ENCODE measurements at places on chromosomes 2 and 18.

- no peak for DNase-seq
Measured at GRCh38 chr2:101613056-101613704, 84.3 kb upstream of the MAP4K4 start.

GRCh38 chr2:30404319-30405259 is 42.5 kb upstream of the LCLAT1 start:
- no peak for DNase-seq

- no peak for DNase-seq
Measured at GRCh38 chr18:59140302-59140885, 710 bp downstream of the SEC11C start.

GRCh38 chr2:174035981-174036742 is 71.0 kb upstream of the SP3 start:
- DNase-seq, result no peak

DNA sequence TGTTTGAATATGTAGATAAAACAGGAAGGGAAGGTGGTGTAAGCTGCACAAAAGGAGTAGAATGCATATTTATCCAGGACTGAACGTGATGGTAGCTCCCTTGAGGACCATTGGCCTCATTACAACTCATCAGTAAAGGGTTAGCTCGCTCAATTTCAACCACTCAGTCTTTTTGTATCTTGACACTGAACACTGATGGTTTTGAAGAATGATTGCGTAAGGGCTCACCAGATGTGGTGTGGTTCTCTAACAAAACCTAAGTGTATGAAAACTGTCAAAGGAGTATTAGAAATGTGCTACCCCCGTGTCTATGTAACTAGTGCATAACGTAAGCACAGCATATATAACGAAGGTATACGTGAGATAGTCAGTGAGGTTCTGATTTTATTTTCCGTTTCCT is 272.4 kb upstream of the THSD7B start:
- no peak for DNase-seq

GRCh38 chr2:188596054-188596453 is 304.4 kb downstream of the GULP1 start:
- DNase-seq, result no peak

GRCh38 chr2:192379736-192380135 is 185.0 kb upstream of the TMEFF2 start:
- DNase-seq, result no peak

DNA sequence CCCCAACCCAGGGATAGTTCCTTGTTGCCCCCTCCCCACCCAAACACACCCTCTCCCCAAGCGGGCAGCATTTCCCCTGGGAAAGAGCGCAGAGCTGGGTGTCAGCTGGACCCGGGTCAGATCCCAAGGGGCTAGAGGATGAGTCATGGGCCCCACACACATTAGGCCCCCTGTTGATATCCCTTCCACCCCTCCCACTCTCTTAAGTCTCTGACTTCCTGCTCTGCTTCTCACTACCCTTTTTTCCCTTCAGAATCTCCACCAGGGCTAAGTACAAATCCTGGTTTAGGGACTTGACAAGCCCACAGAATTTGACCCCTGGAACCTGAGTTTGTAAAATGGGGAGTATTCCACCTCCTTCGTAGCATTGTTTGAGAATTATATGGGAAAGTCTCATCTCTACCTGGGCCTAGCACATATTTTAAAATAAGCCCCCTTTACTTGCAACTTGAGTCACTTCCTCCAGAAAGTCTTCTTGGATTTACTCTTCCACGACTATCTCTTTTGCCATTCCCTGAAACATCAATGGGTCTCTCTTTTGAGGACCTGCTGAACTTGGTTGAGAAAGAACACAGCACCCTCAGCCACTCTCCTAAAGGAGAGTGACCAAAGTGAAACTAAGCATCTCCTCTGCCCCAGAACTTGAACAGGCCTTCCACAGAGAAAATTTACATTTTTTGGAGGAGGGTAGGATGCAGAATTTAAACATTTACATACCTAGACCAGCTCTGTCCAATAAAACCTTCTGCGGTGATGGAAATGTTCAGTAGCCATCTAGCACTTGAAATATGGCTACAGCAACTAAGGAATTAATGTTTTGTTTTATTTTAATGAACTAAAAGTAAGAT is 4.7 kb downstream of the RTKN start:
- no peak for DNase-seq

DNA sequence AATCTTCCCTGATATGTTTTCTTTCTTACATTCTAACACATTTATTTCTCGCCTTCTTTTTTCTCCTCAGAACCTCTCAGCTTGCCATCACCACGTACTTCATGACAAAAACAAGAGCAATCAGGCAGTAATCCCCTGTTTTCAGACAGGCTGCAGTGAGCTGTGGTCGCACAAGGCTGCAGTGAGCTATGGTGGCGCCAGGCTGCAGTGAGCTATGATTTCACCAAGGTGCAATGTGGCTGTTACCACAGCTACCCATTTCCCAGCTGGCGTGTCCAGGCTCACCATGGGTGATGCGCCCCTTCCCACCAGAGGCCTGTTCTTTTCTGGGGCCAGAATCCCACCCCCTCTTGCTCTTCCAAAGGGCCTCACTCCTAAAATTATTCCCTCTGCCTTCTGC is 25.8 kb downstream of the TCF23 start:
- no peak for DNase-seq

- no peak for DNase-seq
Measured at GRCh38 chr2:118489712-118490299, 357.6 kb downstream of the EN1 start.

GRCh38 chr2:240508832-240509545 is 48.8 kb downstream of the ANKMY1 start:
- DNase-seq, result no peak

- no peak for DNase-seq
Measured at GRCh38 chr2:20671036-20671735, 4.2 kb downstream of the GDF7 start.

- DNase-seq, result no peak
Measured at GRCh38 chr18:45940724-45941123, 26.4 kb downstream of the EPG5 start.

DNA sequence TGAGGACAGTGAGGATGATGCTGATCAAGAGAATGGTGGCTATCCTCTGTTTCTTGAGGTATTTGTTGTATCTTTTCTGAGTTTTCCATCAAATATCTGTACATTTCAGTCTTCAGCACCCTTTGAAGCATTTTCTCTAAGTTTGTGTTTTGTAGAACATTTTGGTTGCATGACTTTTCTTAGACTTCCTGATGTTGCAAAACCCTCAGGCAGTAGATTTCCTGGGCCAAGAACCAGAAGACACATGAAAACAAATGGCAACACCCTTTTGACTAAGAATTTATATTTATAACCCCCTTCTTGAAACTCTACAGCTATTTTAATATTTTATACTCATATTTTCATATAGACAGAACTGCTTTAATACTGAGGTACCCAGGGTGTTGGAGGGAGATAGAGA is 16.2 kb downstream of the HNMT start:
- no peak for DNase-seq

- DNase-seq, result no peak
Measured at GRCh38 chr2:181306785-181307184, 150.4 kb upstream of the ITGA4 start.

DNA sequence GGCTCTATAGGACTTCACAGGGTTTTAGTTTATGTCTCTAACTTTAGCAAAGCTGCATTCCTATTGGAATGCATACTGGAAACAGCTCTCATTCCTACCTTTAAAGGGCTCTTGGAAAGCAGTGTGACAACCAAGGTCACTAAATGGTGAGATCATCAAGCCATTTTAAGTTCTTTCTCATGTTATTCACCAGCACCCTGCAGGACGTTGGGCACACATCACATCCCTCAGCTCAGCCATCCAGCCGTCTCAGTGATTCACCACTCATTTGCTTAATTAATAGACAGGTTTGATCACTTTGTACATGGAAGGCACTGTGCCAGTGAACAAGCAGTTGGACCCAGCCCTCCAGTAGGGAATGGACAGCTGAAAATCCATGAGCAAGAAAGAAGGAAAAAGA is 32.2 kb upstream of the RBM44 start:
- no peak for DNase-seq

- no peak for DNase-seq
Measured at GRCh38 chr18:55252053-55252675, 292.9 kb upstream of the CCDC68 start.

GRCh38 chr2:184721881-184722280 is 123.6 kb downstream of the ZNF804A start:
- DNase-seq, result no peak

DNA sequence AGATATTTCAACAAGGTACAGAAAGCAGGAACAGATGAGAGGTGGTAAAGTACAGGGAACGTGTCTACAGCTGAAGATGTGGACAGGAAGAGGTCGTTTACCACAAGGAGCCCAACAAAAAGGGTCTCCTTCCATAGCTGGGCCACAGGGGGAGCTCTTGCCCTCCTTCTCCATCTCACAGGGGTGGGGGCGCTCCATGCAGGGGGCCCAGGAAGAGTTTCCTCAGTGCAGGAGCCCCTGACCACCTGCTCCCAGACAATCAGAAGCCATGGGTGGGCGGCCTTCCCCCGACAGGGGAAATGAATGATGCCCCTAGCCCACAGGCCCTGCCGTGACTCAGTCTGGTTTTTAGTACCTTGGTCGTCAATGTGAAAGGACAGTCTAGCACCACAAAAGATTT is 163.6 kb upstream of the ZNF516 start:
- DNase-seq, result no peak

DNA sequence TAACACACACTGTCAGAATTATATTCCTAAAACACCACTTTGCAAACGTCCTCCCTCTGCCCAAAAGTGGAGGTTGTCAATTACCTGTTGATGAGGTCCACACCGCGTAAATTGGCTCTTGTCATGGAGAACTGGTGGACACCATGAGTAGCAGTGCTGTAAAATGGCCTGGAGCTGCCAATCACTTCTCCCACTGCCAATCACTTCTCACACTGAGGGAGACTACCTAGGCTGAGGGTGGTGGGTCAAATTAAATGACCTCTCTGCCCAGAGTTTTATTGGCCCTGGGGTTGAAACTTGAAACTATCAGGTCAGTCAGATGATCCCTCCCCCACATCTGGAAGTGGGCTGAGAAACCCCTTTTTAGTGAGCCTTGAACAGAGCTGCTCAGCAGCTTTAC is 89.6 kb downstream of the SOWAHC start:
- DNase-seq, result no peak

DNA sequence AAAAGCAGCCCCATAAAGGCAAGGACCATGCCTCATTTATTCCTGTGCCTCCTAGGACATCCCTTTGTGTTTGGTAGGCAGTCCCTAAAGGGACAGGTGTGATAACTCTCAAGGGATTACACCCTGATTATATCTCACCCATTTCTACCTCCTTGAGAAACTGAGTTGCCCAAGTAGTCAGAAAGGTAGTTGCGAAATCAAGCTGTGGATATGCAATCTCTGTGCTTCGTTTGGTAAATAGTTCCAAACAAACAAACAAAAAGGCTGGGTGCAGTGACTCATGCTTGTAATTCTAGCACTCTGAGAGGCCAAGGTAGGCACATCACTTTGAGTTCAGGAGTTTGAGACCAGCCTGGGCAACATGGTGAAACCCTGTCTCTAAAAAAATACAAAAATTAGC is 100.2 kb upstream of the ARL5A start:
- DNase-seq, result no peak

GRCh38 chr2:161017780-161018470 is 142.3 kb upstream of the TANK start:
- DNase-seq, result no peak

GRCh38 chr2:48144777-48145176 is 238.5 kb upstream of the FBXO11 start:
- DNase-seq, result no peak

DNA sequence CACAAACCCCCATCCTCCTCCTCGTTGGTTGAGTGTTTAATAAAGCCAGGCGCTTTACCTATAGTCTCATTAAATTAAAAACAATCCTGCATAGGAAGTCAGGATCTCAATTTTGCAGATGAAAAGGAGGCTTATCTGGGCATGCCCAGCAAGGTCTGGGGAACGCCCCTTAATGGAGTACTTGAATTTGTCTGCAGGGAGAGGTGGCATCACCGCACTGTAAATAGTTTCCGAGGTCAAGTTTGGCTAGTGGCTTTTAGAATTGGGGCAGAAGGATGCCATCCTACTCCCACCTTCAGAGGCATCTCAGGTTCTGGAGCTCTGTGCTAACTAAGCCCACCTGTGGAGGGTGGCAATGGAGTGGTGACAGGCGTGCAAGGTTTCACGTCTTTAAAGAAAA is 149.2 kb downstream of the TGIF1 start:
- no peak for DNase-seq

DNA sequence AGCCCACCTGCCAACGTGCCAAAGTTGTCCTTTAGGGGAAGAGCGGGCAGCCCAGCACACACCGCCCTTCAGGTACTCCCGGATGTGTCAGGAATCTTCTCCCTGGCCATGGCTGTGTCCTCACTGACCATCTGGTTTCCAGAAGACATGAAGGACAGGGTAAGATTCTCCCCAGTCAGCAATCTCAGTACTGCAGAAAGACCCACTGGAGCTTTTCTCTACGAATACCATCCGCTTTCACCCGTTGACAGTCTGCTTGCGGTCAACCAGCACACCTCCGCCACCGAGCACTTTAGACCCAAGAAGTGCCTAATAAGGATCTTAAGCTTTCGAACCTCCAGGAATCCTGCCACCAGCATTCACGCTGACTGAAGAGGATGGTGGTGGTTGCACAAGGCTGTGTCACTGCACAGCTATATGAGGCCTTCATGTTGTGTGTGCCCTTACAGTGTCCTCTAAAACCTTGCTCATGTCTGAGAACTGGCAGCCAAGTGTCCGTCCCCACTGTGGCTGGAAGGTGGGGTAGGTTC is 42.7 kb upstream of the ITM2C start:
- DNase-seq, result no peak

DNA sequence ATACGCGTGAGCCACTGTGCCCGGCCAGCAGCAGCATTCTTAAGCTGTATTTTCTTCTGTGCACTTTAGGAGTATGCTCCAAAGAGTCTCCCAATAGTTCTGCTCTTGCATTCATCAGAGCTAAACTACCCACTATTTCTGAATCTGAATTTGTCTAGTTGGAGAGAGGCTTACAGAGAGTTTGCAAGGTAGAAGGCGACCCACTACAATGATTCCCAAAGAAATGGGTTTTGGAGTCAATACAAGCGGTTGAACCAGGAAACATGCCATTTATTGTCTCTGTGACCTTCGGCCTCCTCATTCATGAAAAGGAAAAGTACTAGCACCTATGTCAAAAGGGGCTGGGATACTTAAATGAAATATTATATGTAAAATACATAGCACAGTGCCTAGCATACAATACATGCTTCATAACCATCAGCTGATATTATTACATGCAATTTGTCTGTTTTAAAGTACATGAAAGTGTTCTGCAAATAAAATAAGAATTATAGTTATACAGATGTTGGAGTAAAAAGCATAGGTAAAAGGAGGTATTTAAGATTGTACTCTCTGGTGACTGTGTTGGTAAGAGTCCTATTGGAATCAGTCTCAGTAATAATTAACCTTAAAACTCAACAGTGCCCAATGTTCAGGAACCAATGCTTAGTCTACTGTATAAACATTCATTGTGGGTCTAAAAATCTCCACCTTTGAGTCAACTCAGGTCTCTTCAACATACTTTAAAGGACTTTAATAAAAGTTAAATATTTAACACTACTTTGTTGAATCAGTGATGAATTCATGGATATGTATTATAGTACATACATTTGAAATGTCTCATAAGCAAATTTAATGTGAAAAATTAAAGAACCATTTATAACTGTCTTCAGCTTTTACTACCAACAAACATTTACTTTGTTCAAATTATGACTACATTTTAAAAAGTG is 89.8 kb upstream of the GRB14 start:
- DNase-seq, result no peak

GRCh38 chr2:40579247-40579646 is 127.4 kb upstream of the SLC8A1 start:
- no peak for DNase-seq

- DNase-seq, result no peak
Measured at GRCh38 chr2:122831649-122832048, 1076.2 kb downstream of the TSN start.

Measured in effector CD8-positive, alpha-beta T cell (primary cell).